ENCODE measurements at places on chromosomes 4 and X.

DNA sequence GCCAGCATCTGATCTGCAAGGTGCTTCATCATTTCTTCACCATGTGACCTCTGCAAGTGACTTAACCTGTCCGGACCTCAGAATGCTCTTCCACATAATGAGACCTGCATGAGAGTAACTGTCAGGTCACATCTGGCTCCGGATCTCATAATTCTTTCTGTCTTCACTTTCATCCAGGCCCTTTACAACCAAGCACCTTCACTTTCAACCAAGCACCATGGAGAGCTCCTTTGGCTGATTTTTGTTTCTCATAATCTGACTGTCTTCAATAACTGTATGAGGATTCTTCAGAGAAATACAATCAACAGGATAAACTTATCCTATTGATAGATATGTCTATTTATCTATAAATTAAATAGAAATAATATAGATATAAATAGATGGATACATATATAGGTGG is 148.1 kb downstream of the VCX3A start:
- DNase-seq, result no peak

DNA sequence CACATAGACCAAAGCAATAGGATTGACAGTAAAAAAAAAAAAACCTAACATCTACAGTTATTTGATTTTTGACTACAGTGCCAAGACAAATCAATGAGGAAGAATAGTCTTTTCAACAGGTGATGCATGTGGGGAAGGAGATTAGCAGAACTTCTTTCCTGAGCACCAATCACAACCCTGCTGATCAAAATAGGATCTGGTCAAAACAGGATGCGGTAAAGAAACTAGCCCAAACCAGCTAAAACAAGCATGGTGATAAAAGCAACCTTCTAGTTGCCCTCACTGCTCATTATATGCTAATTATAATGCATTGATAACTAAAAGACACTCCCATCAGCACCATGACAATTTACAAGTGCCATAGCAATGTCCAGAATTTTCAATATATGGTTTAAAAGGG is 667.5 kb downstream of the GRXCR1 start:
- no peak for DNase-seq

DNA sequence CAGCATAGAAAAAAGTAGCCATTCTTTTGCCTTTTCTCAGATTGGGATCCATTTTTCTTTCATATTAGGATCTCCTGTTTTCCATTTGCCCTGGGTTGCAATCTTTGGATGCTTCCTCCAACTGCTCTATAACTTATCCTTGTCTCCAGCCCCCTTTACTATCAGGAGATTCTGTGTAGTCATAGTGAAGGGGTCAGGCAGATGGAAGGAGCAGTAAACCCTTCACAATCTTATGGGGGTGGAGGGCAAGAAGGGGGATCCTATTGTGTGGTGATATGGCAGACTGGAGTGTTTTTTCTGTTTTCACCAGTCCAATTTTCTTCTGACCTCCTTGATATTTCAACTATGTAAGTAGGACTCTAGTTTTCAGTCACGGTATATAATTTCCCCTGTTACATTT is 1.7 kb upstream of the SMIM9 start:
- DNase-seq, result no peak

DNA sequence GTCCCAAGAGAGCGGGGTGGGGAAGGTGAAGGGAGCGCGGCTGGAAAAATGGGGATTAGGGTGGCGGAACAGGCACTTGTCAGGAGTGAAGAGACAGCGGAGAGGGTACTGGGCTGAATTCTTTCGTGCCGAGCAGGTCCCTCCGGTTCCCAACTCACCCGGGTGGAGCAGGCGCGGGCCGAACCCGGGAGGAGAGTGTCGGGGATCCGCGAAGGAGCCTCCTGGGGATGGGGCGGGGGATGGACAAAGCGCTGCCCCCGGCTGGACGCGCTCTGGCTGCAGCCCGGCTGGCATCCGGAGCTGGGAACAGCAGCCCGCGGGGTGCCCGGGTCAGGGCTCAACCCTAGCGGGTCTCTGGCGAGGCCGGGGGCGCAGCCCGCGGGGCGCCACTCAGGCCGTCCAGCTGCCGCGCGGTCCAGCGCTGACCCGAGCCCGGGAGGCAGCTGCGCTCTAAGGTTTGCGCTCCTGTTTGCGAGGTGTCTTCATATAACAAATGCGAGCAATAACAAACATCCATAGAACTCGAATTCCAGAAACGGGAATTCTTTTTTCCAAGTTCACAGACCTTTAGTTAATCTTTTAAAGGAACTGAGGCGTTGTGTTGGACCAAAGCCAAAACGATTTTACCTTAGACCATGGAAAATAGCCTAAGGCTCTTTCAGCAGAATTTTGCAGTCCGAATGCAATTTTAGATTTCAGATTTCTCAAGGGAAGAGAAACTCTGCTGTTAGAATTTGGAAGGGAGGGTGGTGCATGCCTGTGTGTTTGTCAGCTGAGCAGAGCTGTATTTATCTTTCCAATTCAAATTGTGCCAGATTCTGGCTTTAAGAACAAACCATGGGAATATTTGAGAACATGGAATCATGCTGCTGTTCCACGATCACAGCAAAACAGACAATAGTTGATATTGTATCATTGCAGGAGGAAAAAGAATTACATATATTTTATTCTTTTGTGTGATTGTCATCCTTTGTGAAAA is 744 bp downstream of the NPY5R start:
- no peak for DNase-seq

- no peak for DNase-seq
Measured at GRCh38 chr4:121011780-121012340, 60.5 kb downstream of the NDNF start.

DNA sequence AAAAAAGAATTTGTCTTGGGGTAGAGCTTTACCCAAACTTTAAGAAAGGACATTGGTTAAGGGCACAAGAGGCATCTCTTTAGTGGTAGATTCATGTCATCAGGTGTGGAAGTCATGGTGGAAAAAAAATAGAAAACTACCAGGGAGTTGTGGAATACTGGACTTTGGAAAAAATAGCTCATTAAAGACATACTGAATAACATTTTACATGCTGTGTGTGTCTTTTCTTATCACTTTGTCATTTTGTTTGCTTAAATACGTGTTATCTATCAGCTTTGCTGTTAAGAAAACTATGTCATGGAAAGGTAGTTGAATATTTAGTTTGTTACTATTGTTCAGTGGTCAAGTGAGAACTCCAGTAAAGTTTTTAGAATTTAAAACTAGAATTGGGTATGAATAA is 147.0 kb downstream of the CCSER1 start:
- DNase-seq, result no peak

DNA sequence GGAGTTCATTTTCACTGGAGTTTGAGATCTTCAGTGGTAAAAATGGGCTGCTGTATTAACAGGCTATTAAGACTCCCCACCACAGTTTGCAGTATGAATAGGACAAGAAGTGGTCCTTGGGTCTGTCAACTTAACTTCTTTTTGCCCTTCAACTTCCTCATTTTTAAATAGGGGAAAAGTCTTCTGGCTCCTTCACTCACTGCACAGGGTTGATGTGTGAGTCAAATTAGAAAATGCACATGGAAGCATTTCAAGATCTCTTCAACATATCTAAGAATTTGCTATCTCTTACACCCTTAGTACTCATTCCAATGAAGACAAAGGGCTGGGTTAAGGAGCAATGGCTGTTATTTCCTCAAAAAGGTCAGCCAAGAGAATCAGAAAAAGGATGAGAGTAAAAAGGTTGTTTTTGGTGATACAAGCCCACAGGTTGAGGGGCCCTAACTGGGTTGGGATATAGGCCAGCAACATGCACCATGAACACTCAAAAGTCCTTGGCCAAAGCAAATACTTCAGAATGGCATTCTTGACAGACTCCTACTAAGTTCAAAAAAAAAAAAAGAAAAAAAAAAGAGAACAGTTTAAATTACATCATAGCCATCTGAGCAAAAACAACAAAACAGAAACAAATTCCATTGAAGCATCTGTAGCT is 13.4 kb downstream of the PDE5A start:
- DNase-seq, result no peak

DNA sequence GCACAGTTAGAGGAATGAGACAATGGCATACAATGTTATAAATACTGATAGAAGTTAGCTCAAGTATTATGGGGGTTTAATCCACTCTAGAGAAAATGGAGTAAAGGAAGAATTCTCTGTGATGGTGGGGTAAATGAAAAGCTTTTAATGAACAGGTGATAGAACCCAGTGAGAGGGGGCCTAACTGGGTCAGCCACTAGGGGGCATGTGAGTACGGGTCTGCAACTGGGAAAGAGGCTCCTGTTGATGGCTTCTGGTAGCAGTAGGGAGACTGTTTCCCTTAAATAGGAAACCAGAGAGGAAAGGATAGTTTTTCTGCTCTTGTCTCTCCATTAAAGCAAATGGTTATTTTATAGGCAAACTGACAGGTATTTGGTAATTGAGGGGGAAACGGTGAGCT is 132.8 kb upstream of the GPR101 start:
- DNase-seq, result no peak

GRCh38 chr4:6693231-6694176 is at the start of gene S100P:
S100P (plus strand) TSS chr4:6693878; CDS start chr4:6693933, 55 bp downstream.
- DNase-seq, result no peak
